NK-92 treated with Interleukin-12 subunit alpha and Interleukin-12 subunit beta, amount 100 ng/mL, for 24 hours (cell line): ENCODE measurements at places on chromosomes 11 and 22.

GRCh38 chr11:76049511-76049910 lies 156.8 kb downstream of the WNT11 start:
- no peak for DNase-seq

DNA sequence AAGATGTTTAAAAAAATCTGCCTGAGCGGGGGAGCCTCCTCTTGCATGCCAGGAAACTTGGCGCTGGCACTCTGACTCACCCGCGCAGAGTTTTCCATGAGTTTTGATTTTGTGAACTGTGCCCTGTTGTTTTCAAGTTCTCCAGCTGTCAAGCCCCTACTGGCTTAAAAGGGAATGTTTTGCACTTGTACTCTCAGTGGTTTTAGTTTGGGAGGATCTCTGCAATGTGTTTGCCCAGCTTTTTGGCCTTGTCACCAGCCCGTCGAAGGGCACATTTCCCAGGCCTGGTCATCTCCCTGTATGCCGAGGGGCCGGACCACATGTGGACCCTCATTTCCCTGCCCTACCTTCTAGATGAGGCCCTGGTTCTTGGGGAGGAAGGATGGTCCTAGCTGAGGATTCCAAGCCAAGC lies 12.2 kb downstream of the MRGPRF start:
- no peak for DNase-seq

GRCh38 chr22:38215156-38216038 lies 13.6 kb downstream of the MAFF start:
- DNase-seq: no peak

- no peak for DNase-seq
Observed at GRCh38 chr11:71286701-71287643, 34.6 kb upstream of the SHANK2 start.

GRCh38 chr11:86940122-86940777 lies 14.9 kb downstream of the FZD4 start:
- DNase-seq: no peak

GRCh38 chr22:23035557-23036277 lies 34.6 kb upstream of the GNAZ start:
- no peak for DNase-seq

- no peak for DNase-seq
Observed at GRCh38 chr11:104653407-104653806, 244.9 kb downstream of the CASP12 start.

GRCh38 chr11:42923651-42924050 lies 388.1 kb upstream of the API5 start:
- DNase-seq: no peak
